Astrocyte of the cerebellum (primary cell): ENCODE measurements at places on chromosomes 11 and 22.

GRCh38 chr11:12587333-12587991 lies 86.8 kb upstream of the TEAD1 start:
- DNase-seq = peak; percentile 13

GRCh38 chr11:8366316-8366715 lies 102.6 kb upstream of the LMO1 start:
- no peak for DNase-seq

DNA sequence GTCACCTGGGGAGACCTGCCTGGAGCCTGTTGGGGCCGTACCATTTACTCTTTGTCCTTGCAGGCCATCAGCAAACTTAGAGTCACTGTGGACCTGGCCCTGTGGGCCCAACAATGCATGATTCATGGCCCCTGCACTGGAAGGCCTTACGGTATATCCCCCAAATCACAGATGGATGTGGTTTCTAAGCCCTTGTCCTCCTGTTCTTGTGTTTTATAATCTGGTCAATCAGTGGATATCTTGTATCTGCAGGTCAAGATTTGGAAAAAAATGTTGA lies 6.2 kb downstream of the TSKU start:
- no peak for DNase-seq

GRCh38 chr22:30731658-30732057 lies 37.0 kb downstream of the OSBP2 start:
- no peak for DNase-seq

GRCh38 chr11:44711113-44711786 lies 15.5 kb upstream of the TSPAN18 start:
- no peak for DNase-seq

DNA sequence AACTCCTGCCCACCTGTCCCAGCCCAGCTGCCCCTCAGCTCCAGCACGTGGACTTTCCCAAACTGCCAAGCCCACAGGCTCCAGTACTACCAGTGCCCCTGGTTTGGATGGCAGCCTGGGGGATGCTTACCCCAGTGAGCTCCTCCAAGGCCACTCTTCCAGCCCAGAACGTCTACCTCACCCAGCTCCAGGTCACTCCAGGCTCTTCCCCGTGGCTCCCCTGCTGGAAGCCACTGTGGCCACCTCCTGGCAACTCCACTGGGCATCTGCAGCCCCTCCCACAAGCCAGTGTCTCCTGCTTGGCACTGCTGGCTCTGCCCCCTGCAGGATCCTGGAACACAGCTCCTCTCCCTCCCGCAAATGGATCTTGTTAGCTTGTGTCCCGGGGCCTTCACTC lies 29.3 kb downstream of the LMO1 start:
- DNase-seq = no peak

- peak; percentile 66 for DNase-seq
Measured at GRCh38 chr22:36461665-36462649, 19.5 kb downstream of the TXN2 start.

GRCh38 chr11:119592642-119593041 lies 136.4 kb downstream of the NECTIN1 start:
- DNase-seq = no peak

DNA sequence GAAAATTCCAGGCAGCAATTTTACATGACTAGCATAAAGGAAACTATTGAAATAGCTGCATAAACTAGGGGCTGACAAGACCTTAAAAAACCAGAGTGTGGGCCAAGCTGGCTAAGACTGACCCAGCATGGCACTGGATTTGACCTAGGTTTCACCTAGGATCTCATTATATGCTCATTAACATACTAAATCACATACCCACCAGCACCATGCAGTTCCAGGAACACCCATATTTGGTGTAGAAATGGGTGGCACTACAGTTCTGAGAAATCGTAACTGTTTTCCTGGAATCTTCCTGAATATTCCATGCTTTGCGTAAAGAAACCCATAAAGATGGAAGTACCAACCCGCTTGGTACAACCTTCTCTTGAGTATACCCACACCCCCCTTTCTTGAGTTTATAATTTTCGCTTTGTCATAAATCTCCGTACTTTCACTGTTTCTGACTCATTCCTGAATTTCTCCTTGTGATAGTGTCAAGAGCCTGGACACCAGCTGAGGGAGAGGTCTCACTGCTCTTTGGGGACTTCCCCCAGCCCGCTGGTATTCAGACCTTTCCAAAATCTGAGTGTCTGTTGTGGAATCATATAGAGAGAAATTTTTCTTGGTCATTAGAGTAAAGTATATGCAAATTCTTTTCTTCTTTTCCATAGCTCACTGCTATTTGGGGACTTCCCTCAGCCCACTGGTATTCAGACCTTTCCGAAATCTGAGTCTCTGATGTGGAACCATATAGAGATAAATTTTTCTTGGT lies 55.1 kb downstream of the MTMR3 start:
- no peak for DNase-seq

GRCh38 chr22:20008221-20008995 lies 8.2 kb downstream of the ARVCF start:
- no peak for DNase-seq

- DNase-seq = no peak
Measured at GRCh38 chr22:29738118-29738815, 18.5 kb downstream of the CABP7 start.

- no peak for DNase-seq
Measured at GRCh38 chr11:108624196-108624925, 30.8 kb upstream of the EXPH5 start.

DNA sequence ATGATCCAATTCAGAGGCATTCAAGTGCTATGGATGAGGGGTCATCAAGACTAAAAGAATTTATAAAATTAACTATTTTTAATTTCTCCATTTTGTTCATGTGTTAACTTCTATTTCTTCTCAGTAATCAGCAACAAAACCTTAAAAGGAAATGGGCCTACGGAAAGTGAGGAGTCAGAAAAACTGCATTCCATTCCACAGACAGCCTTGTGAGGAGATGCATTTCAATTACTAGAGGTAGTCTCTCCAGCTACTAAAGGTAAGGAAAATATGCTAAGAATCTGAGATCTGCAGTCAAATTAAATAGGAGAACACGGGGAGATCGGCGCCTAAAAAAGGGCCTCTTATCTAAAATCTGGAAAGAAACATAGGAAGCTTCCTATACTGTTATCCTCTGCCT lies 661.7 kb downstream of the DLG2 start:
- no peak for DNase-seq

- no peak for DNase-seq
Measured at GRCh38 chr22:28715611-28716010, 26.0 kb downstream of the CHEK2 start.

- no peak for DNase-seq
Measured at GRCh38 chr11:116446048-116446941, 326.5 kb downstream of the BUD13 start.

DNA sequence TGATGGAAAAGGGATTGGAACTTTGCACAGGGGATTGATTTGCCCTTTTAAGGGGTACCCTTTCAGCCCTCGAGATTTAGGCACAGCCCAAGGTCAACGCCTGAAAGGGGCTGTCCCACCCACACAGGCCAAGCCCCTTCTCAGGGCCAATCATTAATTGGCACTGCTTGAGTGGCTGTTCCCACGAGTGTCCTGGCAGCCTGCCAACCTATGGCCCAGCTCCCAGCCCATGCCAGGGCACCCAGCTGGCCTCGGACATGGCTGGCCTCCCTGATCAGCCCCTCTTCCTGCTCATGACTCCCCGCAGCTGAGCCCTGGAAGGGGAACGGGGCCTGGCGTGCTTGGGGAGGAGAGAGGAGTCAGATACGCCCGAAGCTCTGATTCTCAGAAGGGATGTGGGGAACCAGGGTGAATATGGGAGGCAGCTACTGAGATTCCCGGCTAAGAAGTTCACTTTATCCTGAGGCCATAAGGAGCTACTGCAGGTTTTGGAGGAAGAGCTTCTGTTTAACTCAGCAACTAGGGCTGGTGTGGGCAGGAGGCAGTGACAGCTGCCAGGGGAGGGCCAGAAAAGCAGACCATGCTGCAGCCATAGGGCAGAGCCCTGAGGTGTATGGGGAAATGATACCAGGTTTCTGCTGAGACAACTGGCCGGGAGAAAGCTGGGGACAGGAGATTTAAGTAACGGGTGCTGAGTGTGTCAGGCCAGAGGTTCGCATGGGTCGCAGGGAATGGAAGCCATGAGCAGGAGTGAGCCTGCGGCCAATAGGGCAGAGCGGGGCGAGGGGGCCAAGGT lies 30.0 kb downstream of the WNT7B start:
- DNase-seq = no peak

DNA sequence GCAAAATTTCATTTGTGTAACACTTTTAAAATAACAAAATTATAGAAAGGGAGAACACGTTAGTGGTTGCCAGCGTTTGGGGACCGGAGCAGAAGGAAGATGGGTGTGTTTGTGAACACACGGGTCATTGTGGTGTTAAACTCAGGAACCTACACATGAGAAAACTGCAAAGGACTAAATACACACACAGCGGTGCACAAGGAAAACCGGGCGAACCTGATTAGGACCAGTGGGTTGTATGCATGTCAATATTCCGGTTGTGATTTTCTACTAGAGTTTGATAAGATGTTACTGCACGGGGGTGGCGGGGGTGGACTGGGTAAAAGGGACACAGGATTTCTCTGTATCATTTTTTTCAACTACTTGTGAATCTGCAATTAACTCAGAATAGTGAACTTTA lies 351.2 kb downstream of the OPCML start:
- no peak for DNase-seq

- DNase-seq = no peak
Measured at GRCh38 chr11:34238966-34239365, 118.8 kb downstream of the ABTB2 start.

DNA sequence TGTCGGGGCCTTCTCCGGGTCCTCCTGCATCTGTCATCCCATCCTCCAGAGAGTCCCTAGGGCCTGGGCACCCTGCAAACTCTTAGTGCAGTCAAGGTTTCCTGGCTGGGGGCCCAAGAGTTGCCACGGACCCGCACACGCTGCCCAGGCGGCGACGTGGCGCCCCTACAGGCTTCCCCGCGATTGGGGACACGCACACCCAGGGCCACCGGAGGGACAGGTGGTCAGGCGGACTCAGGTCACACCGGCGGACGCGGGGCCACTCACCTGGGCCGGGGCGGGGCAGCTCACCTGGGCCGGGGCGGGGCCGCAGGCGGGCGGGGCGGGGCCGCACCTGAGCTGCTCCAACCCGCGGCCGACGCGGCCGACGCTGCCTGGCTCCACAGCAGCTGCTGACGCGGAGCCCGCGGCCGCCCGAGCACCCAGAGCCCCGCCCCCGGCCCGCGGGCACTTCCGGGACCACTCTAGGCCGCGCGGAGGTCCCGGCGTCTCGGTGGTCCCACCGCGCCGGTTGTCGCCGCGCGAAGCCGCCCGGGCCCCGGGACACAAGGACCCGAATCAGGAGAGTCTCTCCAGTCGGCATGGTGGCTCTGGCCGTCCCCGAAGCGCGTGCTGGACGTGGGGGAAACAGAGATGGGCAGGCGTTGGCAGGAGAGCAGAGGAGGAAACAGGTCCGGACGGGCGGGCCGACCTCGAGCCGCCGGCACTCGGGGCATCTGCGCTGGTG lies at the start of gene ZNF70:
Gene ZNF70, minus strand, starts transcription at position 399 of the 727 bp plus-strand sequence. CDS start 5,972 bp downstream, outside the sequence.
- DNase-seq = peak; percentile 45

DNA sequence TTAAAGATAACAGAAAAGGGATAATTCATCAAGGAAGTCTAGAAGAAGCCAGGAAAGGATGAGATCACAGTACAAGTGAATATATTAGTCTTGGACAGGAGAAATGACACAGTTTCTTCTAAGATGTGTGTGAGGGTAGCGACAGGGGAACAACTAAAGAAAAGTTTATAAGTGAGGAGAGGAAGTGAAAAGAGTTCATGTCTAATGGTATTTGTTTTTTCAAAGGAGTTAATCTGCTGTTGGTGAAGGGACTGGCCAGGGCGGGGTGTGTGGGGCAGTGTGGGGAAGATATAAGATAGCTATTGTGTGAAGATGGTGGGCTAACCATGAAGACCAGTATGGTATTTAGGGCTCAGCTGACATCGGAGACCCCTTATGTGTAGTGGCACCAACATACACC lies 7.6 kb upstream of the PPFIBP2 start:
- no peak for DNase-seq

DNA sequence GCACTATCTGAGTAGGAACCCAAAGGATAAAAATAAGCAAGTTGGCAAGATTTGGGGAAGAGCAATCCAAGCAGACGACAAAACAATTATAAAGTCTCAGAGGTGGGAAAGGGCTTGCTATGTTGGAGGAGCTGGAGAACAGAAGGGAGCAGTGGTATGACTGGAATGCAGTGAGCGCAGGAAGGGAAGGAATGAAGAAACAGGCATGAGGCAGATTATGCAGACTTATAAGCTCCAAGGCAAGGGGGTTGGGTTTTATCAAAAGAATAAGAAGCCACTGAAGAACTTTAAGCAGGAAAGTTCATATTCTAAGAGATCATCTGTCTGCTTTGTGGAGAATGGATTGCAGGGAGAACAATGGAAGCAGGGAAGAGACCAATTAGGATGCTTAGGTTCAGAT lies 31.7 kb downstream of the PGM2L1 start:
- DNase-seq = peak; percentile 48

DNA sequence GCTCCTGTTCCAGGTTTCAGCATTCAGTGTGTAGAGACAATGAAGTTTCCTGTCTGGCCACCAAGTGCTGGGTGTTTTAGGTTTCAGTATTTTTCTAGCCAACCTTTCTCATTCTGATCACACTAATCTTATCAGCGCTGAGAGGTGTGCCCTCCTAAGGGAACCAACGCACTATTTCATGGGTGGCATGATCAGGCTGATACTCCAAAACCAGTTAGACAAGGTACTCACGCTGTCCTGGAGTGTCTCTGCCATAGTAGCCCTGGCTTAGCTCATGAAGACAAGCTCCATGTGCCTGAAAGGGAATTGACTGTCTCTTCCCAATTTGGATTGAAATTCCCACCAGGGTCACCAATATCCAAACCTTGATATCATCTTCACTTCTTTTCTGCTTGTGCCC lies 8.0 kb upstream of the RAB38 start:
- DNase-seq = no peak

GRCh38 chr11:76703707-76704106 lies 33.2 kb upstream of the LRRC32 start:
- no peak for DNase-seq

- no peak for DNase-seq
Measured at GRCh38 chr11:72160319-72160718, 24.8 kb downstream of the FOLR3 start.

DNA sequence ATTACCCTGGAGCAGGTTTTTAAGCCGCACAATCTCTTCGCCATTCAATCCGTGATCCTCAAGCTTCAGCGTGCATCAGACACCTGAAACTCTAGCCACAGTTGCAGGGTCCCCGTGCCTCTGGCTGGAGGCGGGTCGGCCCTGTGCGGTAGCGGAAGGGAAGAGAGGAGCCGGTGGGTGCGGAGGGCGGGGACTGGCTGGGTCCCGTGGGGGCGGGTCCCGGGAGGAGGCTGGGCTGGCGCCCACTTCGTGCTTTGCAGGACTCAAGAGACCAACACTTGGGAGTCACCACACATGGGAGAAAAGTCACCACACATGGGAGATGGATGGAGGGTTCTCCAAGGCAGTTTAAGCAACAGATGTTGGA lies 772 bp downstream of the C22orf15 start:
- no peak for DNase-seq

DNA sequence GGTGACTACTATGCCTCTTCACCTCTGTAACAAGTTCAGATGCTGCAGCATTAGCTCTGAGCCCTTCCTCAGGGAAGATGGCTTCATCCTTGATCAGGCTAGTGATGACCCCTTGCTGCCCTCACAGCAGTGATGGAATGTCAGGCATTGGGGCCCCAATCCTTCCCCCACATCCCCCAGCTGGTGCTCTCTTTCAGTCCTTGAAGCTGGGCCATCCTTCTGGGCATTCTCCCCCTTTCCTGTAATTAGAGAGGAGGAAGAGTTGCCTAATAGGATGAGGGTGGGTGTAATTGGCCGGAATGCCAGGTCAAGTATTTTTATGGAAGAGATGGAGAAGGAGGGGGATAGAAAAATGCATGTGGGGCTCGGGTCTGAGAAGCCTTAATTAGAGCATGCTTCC lies 62.6 kb downstream of the TRAF6 start:
- DNase-seq = no peak
